ENCODE measurements at places on chromosomes 3 and 15.

GRCh38 chr15:32861761-32862160 lies 144.0 kb downstream of the GREM1 start:
- peak; percentile 29 for DNase-seq

DNA sequence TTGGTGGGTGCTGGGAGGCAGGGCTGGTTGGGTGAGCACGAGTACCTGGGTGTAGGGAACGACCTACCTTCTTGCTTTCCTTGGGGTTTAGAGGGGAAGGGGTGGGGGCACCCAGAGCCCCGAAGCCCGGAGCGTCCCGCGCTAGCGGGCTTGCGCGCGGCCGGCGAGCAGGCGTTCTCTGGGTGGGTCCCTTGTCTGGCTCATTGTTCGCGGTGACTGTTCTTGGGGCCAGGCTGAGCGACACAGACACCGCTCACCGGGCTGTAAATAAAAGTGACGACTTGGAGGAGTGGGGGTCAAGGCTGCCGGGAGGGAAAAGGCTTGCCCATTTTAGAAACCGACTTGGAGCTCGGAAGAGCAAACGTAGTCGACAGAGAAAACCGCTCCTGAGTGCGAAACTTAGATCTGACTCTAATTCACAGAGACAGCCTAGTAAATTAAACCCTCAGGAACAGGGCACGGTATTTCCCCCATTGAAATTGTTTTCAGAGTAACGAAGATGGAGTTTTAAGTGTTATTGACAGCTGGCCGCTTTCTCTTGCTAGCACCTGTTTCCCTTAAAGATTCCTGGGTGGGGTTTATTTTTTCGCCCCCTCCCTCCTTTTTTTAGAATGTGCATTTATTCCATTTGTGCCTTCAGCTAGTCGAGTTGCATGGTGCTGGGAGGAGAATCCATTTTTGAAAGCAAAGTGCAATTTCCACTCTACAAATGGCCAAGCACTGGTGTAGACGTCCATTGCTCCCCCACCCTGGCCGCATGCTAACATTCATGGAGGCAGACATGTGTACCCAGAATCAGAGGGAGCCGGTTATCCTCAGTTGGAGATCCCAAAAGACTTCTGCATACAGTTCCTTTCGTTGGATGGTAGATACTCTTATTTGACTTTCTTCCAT lies 532.1 kb upstream of the SEMA6D start:
- no peak for DNase-seq

DNA sequence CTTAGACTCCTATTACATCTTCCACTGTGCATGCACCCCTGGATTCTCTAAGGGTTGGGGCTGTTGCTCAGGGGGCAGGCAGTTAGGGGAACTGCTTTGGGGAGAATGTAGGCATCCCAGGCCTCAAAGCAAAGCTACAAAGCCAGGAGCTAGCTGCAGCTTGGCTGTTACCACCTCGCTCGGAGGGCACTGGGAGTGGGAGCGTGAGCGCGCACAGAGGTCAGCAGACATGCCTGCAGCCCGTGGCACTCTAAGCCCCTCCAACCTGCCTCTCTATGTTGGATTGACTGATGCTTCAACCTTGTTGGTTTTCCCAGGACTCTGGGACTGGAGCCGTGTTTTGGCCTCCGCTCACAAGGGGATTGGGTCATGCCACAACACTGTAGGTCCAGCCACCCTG lies 69.8 kb downstream of the CPN2 start:
- no peak for DNase-seq

DNA sequence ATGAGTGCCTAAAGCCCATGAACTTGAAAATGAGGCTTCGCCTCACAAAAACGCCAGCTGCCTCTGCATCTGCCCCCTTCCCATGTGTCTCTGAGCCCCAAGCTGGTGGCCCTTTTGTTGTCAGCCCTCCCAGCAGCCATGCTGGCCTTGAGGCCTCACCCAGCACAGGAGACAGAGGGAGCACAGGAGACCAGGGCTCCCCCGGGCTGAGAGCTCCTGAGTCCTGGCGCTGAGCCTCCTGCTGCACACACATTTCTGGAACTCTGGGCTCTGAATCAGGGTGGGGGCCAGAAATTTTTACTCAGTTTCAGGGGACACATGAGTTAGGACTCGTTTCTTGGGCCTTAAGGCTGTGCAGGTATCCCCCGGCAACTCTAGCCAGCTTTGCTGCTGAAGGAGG lies 56.4 kb upstream of the ACAD9 start:
- DNase-seq = no peak

DNA sequence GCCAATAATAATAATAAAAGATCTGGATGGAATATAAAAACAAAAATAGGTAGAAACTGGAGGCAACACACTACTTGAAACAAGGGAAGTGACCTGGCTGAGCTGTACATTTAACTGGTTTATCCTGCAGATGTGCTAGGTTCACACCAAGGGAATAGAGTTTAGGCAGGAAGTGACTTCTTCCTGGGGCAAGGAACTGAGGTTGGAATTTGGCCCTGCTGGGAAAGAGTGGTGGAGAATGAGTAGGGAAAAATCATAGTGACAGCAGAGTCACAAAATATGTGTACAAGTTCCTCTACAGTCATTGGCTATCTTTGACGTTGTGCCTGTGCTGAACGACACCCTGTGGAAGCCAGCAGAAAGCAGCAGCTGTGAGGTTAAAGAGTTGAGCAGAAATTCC lies 44.1 kb downstream of the ARHGAP11B start:
- DNase-seq = no peak

DNA sequence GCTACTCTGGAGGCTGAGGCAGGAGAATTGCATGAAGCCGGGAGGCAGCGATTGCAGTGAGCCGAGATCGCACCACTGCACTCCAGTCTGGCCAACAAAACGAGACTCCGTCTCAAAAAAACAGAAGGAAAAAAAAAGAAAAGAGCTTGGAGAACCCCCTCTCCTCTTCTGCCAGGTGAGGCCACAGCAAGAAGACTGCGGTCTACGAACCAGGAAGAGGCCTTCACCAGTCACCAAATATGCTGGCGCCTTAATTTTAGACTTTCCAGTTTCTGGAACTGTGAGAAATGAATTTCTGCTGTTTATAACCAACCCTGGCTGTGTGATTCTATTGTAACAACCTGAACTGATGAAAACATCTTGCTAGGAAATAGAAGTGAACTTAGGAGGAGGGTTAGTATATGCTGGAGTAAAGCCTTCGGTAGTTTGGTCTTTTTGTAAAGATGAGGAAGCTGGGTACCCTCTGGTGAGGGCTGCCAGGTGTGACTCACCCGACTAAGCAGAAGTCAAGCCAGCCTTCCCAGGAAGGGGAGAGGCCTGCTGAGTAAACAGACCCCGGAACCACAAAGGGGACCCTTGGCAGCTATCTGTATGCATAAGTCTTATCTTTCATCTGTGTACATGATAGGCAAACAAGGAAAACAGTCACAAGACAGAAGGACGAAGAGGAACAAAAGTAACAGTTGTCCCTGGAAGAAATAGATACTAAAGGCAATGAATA lies 78.7 kb downstream of the KLF13 start:
- no peak for DNase-seq

GRCh38 chr3:126202276-126202675 lies 21.9 kb upstream of the ALDH1L1 start:
- no peak for DNase-seq

GRCh38 chr3:176068750-176069149 lies 1128.5 kb downstream of the TBL1XR1 start:
- DNase-seq = no peak

DNA sequence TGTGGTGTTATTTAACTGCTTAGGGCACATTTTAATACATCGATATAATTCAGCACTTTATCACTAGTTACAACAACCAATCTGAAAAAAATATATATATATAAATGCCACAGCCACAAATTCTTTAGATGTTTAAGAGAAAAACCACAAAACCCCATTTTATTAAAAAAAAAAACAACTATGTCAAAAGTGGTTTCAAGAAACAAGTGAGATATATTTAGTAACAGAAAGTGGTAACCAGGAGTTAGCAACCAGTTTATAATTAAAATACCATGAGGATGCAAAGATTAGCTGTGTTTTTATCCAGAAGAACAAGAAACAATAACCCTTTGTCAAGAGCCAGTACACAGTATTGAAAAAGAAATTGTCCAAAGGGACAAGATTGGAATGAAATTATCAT lies 14.8 kb upstream of the DIPK2A start:
- DNase-seq = no peak

DNA sequence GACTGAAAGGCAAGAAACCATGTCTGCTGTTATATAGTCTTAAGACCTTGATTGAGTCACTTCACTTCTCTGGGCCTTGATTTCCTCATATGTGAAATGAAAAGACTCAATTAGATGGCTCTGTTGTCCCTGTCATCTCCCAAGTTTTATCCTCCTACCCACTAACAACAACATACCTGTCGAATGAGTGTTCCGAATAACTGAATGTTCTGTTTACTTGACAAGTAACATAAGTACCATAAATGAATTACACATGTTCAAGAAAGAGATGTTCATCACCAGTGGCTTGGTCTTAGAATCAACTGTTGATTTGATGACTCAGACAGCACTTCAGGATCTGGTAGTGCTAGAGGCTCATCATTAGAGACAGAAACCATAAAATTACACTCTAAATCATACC lies 311.7 kb downstream of the VPS13C start:
- no peak for DNase-seq

- DNase-seq = no peak
Observed at GRCh38 chr3:79285380-79285779, 482.4 kb downstream of the ROBO1 start.

DNA sequence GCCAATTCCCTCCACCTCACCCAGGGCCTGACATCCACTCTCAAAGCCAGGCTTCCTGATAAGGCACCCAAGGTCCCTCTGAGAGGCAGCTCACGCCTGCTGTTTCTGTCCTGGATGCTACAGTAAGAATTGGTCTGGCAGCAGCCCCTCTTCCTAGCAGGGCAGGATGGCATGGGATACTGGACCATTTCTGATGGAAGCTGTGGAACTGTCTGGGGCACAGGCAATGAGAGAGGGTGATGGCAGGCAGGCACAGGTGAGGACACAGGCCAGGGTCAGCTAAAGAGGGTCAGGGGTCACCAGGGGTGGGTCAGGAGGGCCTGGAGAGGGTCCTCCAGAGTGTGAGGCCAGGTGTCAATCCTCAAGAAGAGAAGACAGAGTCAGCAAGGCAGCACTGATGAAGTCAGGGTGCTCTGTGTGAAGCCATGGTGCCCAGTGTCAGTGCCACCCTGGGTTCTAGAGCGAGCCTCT lies 41.9 kb upstream of the SLC41A3 start:
- no peak for DNase-seq

GRCh38 chr3:81249540-81250029 lies 511.9 kb downstream of the GBE1 start:
- DNase-seq = no peak

GRCh38 chr3:60847791-60848190 lies 403.5 kb downstream of the FHIT start:
- no peak for DNase-seq

GRCh38 chr15:71632576-71633195 lies 177.7 kb upstream of the NR2E3 start:
- no peak for DNase-seq

GRCh38 chr15:37902126-37902525 lies 32.3 kb upstream of the TMCO5A start:
- DNase-seq = no peak

DNA sequence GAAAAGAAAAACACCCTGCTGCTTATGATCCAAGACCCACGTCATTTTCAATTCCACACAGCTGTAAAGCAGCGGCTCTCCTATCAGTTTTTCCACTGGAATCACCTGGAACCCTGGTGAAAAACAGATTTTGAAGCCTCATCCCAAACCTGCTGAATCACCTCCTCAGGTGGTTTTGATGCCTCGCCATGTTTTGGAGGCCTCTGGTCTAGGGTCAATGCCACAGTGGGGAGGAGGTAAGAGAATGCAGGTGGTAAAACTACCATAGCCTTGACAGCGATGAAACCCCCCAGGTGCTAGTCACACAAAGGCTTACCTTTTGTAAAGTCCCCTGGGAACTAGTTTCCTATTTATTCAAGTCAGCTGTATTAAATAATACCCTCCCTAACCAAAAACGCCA lies 24.8 kb downstream of the MYO1E start:
- DNase-seq = no peak

DNA sequence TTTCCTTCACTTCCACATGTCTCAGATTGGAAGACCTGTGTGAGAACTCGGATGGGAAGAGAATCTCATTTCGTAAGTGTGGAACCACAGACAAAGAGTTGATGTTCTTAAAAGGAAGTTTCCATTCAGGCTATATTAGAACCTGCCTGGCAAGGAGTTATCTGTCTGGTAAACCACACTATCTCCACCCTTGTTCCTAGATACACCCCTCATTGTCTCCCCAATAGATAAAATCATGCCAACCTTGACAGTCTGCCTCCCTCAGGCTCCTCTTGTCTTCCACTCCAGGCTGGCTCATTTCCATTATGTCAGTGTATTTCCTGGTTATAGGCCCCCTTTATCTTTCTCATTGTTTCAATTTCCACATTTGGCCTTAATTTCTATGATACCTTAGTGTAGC lies 89.2 kb downstream of the TMEM108 start:
- no peak for DNase-seq

GRCh38 chr3:194826594-194826993 lies 140.9 kb downstream of the FAM43A start:
- DNase-seq = no peak

DNA sequence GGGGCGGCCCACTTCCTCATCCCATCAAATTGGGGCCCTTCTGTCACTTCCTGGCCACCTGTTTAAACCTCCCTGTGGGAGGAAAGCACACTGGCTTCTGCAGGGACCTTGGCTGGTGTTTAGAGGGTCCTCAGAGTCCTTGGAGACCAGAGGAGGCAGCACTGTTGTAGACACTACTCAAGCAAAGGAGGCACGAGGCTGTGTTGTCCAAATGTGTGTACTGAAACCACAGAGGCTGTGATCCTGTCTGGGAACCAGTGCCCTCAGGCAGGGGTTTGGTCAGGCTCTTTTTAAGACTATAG lies 12.4 kb upstream of the SEC13 start:
- DNase-seq = no peak

DNA sequence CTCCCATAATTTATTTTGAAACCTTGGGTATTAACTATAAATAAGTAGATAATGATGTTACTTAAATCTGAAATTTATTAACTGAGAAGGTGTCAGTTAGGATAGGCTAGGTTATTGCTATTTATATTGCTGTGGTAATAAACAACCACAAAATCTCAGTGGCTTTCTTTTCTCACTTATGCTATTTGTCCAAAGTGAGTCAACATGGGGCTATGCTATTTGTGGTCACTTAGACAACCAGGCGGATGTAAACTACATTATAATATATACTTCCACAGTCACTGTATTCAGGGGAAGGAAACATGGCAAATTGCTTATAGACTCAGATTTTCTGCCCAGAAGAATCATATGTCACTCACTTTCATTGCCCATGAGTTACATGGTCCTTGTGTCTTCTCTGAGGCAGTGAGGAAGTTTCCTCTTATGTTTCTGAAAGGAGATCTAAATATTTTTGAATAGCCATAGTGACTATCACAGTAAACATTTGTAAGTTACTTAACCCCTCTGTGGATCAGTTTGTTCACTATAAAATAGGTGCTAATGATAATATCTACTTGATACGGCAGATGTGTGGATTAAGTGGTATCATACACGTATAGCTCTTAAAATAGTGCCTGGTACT lies 19.8 kb downstream of the HMG20A start:
- DNase-seq = no peak

All from putamen (tissue), 1 donor.